ENCODE measurements at places on chromosomes 2 and 18. TPM values are rescaled to one million over a fixed set of nuclear protein-coding genes. Genes with fewer than 3 reads are reported as not detected.

DNA sequence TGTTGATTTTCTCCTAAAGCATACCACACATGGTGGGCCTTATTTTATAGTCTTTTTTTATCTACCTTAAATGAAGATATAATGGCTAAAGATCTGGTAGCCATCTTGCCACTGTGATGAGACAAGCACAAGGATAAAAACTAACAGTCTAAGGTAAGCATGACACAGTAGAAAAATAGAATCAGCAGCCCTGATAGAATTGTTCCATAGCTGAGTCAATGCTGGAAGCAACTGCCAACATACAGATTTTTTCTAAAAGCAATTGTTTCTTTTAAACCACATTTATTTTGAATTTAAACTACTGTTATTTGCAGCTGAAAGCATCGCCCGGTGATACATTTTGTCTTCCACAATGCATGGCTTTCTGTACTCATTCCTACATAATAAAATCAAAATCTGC is 1091.5 kb upstream of the CHAC2 start:
- no peak for DNase-seq

DNA sequence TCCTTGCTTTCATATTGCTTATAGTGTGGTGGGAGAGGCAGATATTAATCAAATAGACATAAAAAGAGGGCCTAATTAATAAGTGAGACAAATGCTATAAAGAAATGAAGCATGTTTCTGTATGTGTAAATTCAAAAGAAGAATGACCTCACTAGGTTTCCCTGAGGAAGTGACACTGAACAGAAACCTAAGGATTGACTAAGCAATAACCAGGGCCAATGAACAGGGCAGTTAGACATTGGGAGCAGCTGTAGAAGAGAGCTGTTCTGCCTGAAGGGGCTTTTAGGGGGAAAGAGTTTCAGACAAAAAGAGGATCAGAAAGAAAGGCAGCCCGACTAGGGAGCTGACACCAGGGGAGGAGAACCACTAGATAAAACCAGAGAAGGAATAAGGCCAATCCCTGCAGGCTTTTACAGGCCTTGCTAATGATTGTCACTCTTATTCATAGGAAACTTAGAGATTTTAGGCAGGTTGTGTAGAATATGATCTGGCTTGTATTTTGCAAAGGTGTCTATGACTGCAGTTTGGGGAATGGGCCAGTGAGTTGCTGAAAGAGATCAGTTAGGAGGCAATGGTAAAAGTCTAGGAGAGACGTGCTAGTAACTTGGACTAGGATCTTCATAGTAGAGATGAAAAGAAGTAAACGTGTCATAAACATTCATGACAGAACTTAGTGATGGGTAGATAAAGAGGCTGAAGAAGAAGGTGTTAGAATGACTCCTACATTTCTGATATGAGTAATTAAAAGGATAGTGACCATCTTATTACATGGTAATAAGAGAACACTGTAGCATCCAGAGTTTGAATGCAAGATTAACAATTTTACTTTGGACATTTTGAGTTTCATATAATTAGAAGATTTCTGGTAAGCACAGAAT is 26.8 kb upstream of the NABP1 start:
- DNase-seq = no peak

DNA sequence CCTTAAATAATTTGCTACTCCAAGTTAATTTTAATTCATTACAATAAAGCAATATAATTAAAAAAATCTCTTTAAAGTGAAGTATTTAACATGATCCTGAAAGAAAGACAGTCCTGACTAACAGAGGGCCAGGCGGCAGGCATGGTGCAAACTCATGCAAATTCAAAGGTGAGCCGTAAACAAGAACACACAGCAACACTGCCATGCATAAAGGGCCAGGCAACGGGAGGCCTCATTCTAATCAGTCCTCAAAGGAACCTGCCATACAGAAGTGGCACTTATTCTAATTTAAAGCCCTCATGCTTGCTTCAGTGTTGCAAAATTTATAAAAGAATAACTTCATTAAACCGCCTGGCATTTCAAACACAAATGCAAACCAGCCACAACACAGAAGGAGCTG is 277.0 kb downstream of the ZNF521 start:
- DNase-seq = no peak

- DNase-seq = no peak
Measured at GRCh38 chr2:236338495-236339184, 74.4 kb upstream of the ASB18 start.

DNA sequence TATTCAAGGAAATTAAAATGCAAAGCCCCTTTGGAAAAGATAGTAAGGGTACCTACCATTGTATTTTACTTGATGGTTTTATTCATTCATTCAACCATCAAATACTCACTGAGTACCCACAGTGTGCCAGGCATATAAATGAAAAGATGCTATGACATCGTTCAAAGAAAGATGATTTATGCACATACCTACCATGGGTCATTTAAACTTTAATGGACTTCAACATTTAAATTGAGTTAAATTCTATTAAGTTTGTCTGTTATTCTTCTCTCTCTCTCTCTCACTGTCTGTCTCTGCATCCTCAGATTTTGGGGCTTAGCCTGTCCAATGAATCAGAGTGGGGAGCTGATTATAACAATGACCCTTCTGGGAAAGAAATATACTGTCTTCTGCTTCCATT is 87.9 kb downstream of the CERS6 start:
- no peak for DNase-seq

GRCh38 chr2:198359308-198359707 is 554.9 kb downstream of the PLCL1 start:
- DNase-seq = no peak

GRCh38 chr2:42809131-42809818 is 16.9 kb upstream of the HAAO start:
- DNase-seq = peak; percentile 46

GRCh38 chr18:77597726-77598125 is 348.1 kb downstream of the GALR1 start:
- no peak for DNase-seq

DNA sequence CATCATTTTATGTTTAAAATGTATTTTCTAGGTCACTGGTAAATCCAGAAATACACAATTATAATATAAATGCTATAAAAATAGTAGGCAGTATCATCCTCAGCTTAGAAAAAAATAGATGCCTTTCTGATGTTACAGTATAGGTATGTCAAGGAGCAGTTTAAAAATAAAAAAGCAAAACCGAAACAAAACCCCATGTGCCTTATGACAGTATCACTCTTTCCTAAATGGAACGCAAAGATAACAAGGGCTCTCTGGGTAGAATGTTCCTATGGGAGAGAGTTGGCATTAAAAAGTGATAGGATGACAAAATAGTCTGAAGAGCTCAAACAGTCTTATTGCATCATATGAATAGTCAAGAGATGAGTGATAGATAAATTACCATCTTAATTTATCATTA is 172.1 kb downstream of the DSC3 start:
- no peak for DNase-seq

BCL11A gene
- total RNA-seq = 59.3 TPM

NEU4 gene
- total RNA-seq = 0.82 TPM

Measured in H1 (cell line).